ENCODE measurements at places on chromosomes 2 and 18.

GRCh38 chr18:25992566-25992965, 97.8 kb downstream of the SS18 start:
- DNase-seq: no peak

DNA sequence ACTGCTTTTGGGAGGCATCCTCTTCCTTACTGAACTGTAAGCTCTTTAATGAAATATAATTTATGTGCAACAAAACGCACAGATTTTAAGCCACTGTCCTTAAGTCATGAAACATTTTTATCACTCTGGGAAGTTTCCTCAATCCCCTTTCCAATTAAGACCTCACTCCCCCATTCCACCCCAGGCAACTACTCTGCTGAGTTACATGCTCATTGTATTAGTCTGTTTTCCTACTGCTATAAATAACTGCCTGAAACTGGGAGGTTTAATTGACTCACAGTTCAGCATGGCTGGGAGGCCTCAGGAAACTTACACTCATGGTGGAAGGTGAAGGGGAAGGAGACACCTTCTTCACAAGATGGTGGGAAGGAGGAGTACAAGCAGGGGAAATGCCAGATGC, 46.5 kb upstream of the KCNE4 start:
- DNase-seq: no peak

DNA sequence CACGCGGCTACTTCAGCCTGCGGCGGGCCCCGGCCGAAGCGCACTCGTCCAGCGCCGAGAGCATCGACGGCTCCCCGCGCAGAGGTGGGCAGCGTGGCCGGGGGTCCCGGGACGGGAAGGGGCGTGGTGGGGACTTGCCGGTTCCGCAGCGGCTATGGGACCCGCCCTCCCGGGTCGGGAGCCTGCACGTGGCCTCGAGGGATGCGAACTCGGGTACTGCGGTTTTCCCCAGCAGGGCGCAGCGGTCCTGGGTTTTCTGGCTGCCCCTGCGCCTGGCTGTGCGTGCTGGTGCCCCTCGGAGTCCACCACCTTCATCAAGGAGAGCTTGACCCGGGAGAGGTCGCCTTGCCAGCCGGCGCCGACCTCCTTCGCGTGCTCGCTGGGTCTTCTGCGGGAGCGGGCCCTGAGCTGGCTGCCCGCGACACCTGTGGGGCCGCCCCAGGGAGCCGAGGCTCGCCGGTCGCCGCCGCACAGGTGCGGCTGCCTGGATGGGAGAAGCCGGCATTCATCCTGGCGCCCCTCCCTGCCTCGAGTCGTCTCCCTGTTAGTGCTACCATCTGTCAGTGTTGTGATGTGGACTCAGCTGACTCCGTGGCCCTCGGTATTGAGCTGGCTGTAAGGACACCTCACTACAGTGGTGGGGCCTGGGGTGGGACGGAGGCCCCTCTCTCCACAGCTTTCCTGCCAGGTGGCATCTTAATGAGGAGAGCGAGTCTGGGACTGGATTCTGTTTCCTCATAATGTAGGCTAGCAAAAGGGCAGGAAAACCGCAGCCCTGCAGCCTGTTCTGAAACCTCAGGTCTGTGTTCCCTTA, 177.3 kb downstream of the AGAP1 start:
- DNase-seq: no peak

GRCh38 chr18:54210463-54210862, 14.0 kb downstream of the MBD2 start:
- peak; percentile 12 for DNase-seq

GRCh38 chr18:22822024-22822423, 111.1 kb upstream of the RBBP8 start:
- DNase-seq: no peak
